ENCODE measurements at places on chromosomes 16 and 17. TPM values are rescaled to one million over a fixed set of nuclear protein-coding genes. Genes with fewer than 3 reads are reported as not detected.

The TP53TG3B gene
- total RNA-seq, result not detected

The MYH8 gene
- not detected for total RNA-seq

DNA sequence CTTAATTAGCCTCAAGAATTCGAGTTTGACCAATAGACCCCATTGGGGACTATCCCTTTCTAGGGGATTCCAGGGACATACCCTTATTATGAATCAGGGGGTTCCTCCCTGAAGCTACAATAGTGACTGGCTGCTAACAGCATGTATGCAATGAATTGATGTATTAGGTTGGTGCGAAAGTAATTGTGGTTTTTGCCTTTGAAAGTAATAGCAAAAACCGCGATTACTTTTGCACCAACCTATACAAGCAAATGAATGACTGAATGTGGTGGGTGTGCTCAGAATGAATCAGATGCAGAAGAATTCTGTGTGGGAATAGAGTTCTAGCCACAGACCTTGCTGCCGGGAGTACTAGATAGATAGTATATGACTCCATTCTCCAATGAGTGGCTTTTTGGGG, 76.7 kb downstream of the HLF start:
- H3K4me1 ChIP-seq, result peaks cover 6% of the 10 kb centered on the region
- no peak overlapping the region for H3K4me3 ChIP-seq
- no peak overlapping the region for H3K27ac ChIP-seq
- H3K27me3 ChIP-seq, result peaks cover 3% of the 10 kb centered on the region

DNA sequence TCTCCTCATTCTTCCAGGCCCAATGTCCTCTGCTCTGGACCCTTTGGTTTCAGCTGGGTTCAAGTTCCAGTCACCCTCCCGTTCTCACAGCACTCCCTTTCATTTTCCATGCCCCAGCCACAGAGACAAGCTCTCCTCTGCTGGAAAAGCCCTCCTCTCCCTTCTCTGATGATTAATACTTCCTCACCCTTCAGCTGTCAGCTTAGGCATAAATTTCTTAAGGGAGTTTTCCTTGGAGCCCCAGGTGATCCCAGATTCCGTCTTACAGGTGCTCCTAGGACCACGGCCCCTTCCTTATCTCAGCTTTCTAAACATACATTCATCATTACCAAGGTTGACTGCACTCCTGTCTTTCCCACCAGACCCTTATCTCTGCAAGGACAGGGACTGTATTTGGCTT, 10.4 kb downstream of the CHAD start:
- peaks cover 6% of the 10 kb centered on the region for H3K4me1 ChIP-seq
- H3K27me3 ChIP-seq, result no peaks in the 10 kb centered on the region
- H3K36me3 ChIP-seq, result peaks cover 8% of the 10 kb centered on the region
- no peak overlapping the region for H3K4me3 ChIP-seq

GRCh38 chr16:85234310-85235204, 122.3 kb upstream of the CIBAR2 start:
- no peaks in the 10 kb centered on the region for H3K27me3 ChIP-seq
- peak; percentile 82 for DNase-seq
- peak overlapping the region; percentile 85 for H3K27ac ChIP-seq
- peaks cover 57% of the 10 kb centered on the region for H3K4me1 ChIP-seq
- no peaks in the 10 kb centered on the region for H3K36me3 ChIP-seq

DNA sequence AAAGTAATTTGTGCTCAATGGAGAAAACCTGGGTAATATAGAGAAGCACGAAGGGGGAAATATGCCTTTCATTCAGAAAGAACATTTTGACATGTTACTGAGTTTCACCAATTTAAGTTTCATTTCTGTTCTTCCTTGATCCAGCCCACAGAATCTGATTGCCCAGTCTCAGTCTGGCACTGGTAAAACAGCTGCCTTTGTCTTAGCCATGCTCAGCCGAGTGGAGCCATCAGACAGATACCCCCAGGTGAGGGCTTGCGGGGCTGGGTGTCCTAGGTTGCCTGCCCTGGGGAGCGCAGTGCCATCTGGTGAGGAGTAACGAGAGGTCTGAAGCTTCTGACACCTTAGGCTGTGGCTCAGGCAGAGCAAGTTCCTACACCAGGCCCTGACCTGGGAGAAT, 17.7 kb downstream of the DDX19A start:
- no peaks in the 10 kb centered on the region for H3K27me3 ChIP-seq
- H3K4me3 ChIP-seq, result no peak overlapping the region
- H3K4me1 ChIP-seq, result no peaks in the 10 kb centered on the region
- DNase-seq, result no peak
- peaks cover 26% of the 10 kb centered on the region for H3K36me3 ChIP-seq

GRCh38 chr16:23081675-23082119, 67.6 kb downstream of the USP31 start:
- H3K27ac ChIP-seq, result no peak overlapping the region
- H3K27me3 ChIP-seq, result no peaks in the 10 kb centered on the region
- DNase-seq, result no peak
- peaks cover 9% of the 10 kb centered on the region for H3K4me1 ChIP-seq

The RRAD gene
- total RNA-seq, result 2.7 TPM

DNA sequence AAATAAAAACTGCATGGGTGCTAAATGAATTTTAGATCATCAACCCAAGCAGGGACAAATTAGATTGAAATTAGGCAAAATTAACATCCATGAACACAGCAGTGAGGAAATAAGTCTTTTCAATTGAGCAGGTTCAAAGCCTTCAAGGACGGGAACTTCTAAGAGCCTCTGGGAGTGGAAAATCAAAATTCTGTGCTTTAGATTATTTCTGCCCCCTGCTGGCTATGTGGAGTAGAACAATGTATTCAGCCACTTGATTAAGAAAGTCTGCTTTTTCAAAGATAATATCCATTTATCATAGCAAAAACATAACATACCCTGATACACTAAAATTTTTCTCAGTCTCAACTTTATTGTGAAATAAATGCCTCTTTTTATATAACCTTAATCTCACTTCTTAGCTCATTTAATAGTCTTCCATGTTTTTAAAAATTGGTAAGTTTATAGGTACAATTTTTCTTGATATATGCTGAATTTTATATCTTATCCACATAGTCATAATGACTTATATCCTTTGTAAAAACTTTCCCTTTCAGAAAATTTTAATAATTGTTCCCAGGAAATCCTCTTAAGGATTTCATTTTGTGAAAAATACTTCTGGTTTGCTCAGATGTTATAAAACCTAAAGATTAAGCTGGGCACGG, 28.1 kb upstream of the NOL11 start:
- no peaks in the 10 kb centered on the region for H3K27me3 ChIP-seq
- no peaks in the 10 kb centered on the region for H3K4me1 ChIP-seq
- no peak overlapping the region for H3K4me3 ChIP-seq
- H3K36me3 ChIP-seq, result peaks cover 6% of the 10 kb centered on the region
- H3K27ac ChIP-seq, result no peak overlapping the region
- peak; percentile 39 for DNase-seq

- no peaks in the 10 kb centered on the region for H3K36me3 ChIP-seq
- no peak overlapping the region for H3K4me3 ChIP-seq
- DNase-seq, result no peak
- H3K27ac ChIP-seq, result no peak overlapping the region
Measured at GRCh38 chr17:40872416-40872815, 5.4 kb upstream of the KRT12 start.

DNA sequence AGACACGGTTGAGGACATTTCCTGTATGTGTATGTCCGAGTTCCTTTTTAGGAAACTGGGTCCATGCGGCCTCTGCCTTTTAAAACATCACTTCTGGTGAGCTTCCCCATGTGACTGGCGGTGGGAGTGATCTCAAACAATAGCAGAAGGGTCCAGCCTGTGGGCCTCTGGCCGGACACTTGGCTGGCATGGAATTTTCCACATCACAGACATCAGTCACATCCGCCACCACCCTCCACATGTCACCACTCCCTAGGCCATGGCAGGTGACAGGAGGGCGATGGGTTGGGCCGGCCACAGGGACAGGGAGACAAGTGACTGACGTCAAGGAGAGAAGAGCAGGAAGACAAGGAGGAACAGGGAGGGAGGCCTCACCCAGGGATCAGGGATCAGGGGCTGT, 83.7 kb downstream of the DNAH17 start:
- peaks cover 4% of the 10 kb centered on the region for H3K27me3 ChIP-seq
- no peak overlapping the region for H3K27ac ChIP-seq
- peaks cover under 1% of the 10 kb centered on the region for H3K4me1 ChIP-seq
- DNase-seq, result no peak

- no peaks in the 10 kb centered on the region for H3K27me3 ChIP-seq
- H3K4me1 ChIP-seq, result peaks cover 13% of the 10 kb centered on the region
- DNase-seq, result no peak
- H3K36me3 ChIP-seq, result no peaks in the 10 kb centered on the region
- no peak overlapping the region for H3K27ac ChIP-seq
- H3K4me3 ChIP-seq, result no peak overlapping the region
Measured at GRCh38 chr16:85641776-85642176, 28.7 kb downstream of the GSE1 start.

- H3K27me3 ChIP-seq, result no peaks in the 10 kb centered on the region
- DNase-seq, result no peak
Measured at GRCh38 chr17:55327225-55328088, 62.7 kb downstream of the HLF start.

- H3K36me3 ChIP-seq, result no peaks in the 10 kb centered on the region
- DNase-seq, result no peak
- H3K27ac ChIP-seq, result no peak overlapping the region
- H3K4me3 ChIP-seq, result no peak overlapping the region
- H3K27me3 ChIP-seq, result no peaks in the 10 kb centered on the region
Measured at GRCh38 chr16:47058295-47059086, 85.0 kb upstream of the DNAJA2 start.

- no peak for DNase-seq
- no peak overlapping the region for H3K4me3 ChIP-seq
- no peaks in the 10 kb centered on the region for H3K4me1 ChIP-seq
- no peaks in the 10 kb centered on the region for H3K27me3 ChIP-seq
- no peak overlapping the region for H3K27ac ChIP-seq
Measured at GRCh38 chr16:87700406-87701077, 65.2 kb downstream of the KLHDC4 start.

The SRCIN1 gene
- 21.4 TPM for total RNA-seq

DNA sequence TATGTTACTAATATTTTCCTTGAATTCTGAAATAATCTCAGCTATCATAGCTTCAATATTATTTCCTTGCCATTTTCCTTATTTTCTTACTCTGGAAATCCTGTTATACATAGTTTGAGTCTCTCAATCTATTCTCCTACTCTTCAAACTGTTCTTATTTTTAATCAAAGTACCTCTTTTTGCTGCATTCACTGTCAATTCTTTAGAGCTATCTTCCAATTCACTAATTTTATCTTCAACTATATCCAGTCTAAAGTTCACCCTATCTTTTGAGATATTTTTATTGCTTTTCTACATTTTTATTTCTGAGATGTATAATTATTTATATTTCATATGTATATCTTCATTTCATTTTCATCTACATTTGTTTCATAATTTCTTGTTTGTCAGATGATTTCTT, 7.3 kb upstream of the XYLT2 start:
- no peak for DNase-seq
- H3K36me3 ChIP-seq, result no peaks in the 10 kb centered on the region
- H3K27ac ChIP-seq, result no peak overlapping the region
- no peaks in the 10 kb centered on the region for H3K4me1 ChIP-seq
- H3K27me3 ChIP-seq, result no peaks in the 10 kb centered on the region

- H3K4me3 ChIP-seq, result peak overlapping the region; percentile 65
- no peak for DNase-seq
- H3K27ac ChIP-seq, result peak overlapping the region; percentile 63
Measured at GRCh38 chr16:1929105-1929504, 10.9 kb upstream of the HS3ST6 start.

The KRT222 gene
- not detected for total RNA-seq

The NPIPB9 gene
- total RNA-seq, result 3.6 TPM

DNA sequence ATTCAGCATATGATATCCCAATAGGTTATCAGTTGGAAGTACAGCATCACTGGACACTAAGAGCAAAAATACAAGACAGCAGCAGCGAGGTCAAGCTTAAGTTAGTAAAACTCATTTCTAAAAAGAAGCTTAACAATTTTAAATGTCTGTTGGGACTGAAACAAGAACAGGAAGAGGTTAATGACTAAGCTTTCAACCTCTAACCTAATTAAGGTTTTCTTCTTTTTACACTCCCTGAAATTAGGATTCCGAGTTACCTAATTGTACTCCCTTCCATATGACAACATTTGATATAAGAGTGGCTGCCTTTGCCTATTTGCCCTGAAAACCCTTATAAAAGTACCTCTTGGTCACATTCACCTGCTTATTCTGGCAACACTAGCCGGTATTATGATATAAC, 34.3 kb downstream of the CPSF4L start:
- no peak overlapping the region for H3K4me3 ChIP-seq
- DNase-seq, result no peak
- H3K27me3 ChIP-seq, result no peaks in the 10 kb centered on the region
- H3K4me1 ChIP-seq, result peaks cover 44% of the 10 kb centered on the region

The AGRP gene
- not detected for total RNA-seq

DNA sequence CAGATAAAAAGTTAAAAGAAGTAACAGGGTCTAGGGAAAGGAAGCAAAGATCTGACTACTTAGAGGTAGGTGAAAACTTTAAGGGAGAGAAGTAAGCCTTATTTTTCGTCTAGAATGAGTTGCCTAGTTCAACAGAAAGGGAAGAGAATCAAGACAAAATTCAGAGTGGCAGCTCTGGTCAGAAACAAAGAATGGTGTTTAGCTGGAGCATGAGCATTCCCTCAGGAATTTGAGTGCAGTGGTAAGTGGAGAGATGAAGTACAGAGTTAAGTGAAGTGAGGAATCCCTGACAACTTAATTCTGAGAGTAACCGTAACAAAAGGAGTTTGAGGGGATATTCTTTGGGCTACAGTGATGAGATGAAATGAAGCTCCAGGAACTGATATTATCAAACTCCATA, 11.5 kb downstream of the SMG6 start:
- H3K36me3 ChIP-seq, result peaks cover 46% of the 10 kb centered on the region
- no peaks in the 10 kb centered on the region for H3K27me3 ChIP-seq
- H3K4me3 ChIP-seq, result no peak overlapping the region

The PRRT2 gene
- total RNA-seq, result 25.5 TPM

- H3K27me3 ChIP-seq, result no peaks in the 10 kb centered on the region
- no peak for DNase-seq
- peak overlapping the region; percentile 89 for H3K4me3 ChIP-seq
- H3K4me1 ChIP-seq, result peaks cover 14% of the 10 kb centered on the region
- H3K36me3 ChIP-seq, result peaks cover 21% of the 10 kb centered on the region
Measured at GRCh38 chr16:71846431-71846830, 655 bp downstream of the ATXN1L start.

The CTF1 gene
- total RNA-seq, result 10.3 TPM

The SUZ12 gene
- 30.3 TPM for total RNA-seq

DNA sequence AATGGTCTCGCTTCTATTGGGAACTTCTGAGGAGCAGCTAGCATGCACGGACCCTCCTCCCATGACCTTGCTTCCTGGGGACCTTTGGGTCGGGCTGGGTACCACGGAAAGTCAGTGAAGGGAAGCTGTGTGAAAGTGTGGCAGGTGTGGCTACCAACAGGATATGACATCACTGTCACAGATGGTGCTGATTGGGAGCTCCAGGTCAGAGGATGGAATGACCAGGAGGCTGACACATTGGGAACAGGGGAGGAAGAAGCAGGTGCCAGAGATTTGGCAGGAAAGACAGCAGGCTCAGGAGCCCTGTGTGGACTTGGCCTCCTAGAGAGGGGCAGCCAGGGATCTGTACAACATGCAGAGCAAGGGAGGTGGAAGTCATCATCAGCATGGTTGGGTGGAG, 34.0 kb downstream of the CPNE2 start:
- no peaks in the 10 kb centered on the region for H3K27me3 ChIP-seq
- H3K27ac ChIP-seq, result no peak overlapping the region
- peaks cover 20% of the 10 kb centered on the region for H3K36me3 ChIP-seq

The SLFN11 gene
- 37.7 TPM for total RNA-seq

The ACSM2B gene
- not detected for total RNA-seq

The SLC12A3 gene
- not detected for total RNA-seq
